SJCRH30 (cell line): ENCODE measurements at places on chromosomes 4 and X. TPM values are rescaled to one million over a fixed set of nuclear protein-coding genes. Genes with fewer than 3 reads are reported as not detected.

Gene MAGEA12
- 0.66 and 1.6 TPM in 2 replicates for total RNA-seq

Gene BEX1
- total RNA-seq: not detected in 2 replicates

Gene AWAT2
- total RNA-seq: not detected in 2 replicates

Gene HMGN5
- 4.8 and 5.3 TPM in 2 replicates for total RNA-seq

Gene PNMA5
- not detected in 2 replicates for total RNA-seq

Gene ATP2B3
- total RNA-seq: 0.05 and 0.06 TPM in 2 replicates

Gene TMEM129
- total RNA-seq: 15.5 and 18.6 TPM in 2 replicates

Gene SLC2A9
- 0.08 TPM in 1 of 2 replicates, not detected in the other for total RNA-seq

Gene BCLAF3
- total RNA-seq: 4.0 and 4.9 TPM in 2 replicates

Gene FGB
- not detected in 2 replicates for total RNA-seq

Gene ATP6AP1
- total RNA-seq: 30.4 and 32.0 TPM in 2 replicates

Gene NDP
- 0.08 TPM in 1 of 2 replicates, not detected in the other for total RNA-seq

Gene PABPC1L2B
- not detected in 2 replicates for total RNA-seq

Gene TMEM35A
- 0.10 and 0.13 TPM in 2 replicates for total RNA-seq

Gene CFAP299
- not detected in 2 replicates for total RNA-seq

Gene SAGE1
- total RNA-seq: 0.08 TPM in 1 of 2 replicates, not detected in the other

Gene CACNA1F
- total RNA-seq: not detected in 2 replicates

Gene MTNR1A
- not detected in 2 replicates for total RNA-seq

Gene CTAG1A
- not detected in 2 replicates for total RNA-seq

Gene ODAPH
- 0.08 TPM in 1 of 2 replicates, not detected in the other for total RNA-seq

Gene GYPE
- not detected in 2 replicates for total RNA-seq

Gene F11
- 0.42 and 0.79 TPM in 2 replicates for total RNA-seq

Gene GLRA2
- total RNA-seq: not detected in 2 replicates

Gene RBMX2
- total RNA-seq: 30.2 and 30.6 TPM in 2 replicates

Gene MAGEC3
- not detected in 2 replicates for total RNA-seq

Gene BMP3
- 0.53 and 0.59 TPM in 2 replicates for total RNA-seq

Gene ZCCHC18
- total RNA-seq: 1.1 and 1.2 TPM in 2 replicates

Gene CCDC120
- total RNA-seq: 2.0 and 2.5 TPM in 2 replicates

Gene RS1
- total RNA-seq: not detected in 2 replicates

Gene ZDHHC15
- 0.53 and 0.67 TPM in 2 replicates for total RNA-seq

Gene C4orf51
- not detected in 2 replicates for total RNA-seq

Gene RASSF6
- total RNA-seq: 0.03 and 0.08 TPM in 2 replicates

Gene ANKRD50
- 18.4 and 21.0 TPM in 2 replicates for total RNA-seq

Gene ZNF711
- 28.8 and 32.7 TPM in 2 replicates for total RNA-seq
